KBM-7 (cell line): ENCODE measurements at places on chromosomes 2 and 18.

GRCh38 chr2:184906709-184907108 lies 308.4 kb downstream of the ZNF804A start:
- peak; percentile 15 for DNase-seq

DNA sequence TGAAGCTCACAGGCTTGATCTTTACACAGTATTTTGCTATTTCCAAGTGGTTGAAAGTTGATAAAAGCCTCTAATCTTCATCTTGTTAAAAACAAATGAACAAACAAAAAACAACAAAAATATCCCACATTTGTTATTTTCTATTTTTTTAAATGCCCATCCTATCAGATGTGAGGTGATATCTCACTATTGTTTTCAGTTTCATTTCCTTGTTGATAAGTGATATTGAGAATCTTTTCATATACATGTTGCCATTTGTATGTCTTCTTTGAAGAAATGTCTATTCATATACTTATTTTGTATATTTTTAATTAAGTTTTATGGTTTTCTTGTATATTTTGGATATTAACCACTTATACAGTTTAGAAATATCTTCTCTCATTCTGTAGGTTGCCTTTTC lies 175.8 kb downstream of the CALCRL start:
- DNase-seq = no peak

DNA sequence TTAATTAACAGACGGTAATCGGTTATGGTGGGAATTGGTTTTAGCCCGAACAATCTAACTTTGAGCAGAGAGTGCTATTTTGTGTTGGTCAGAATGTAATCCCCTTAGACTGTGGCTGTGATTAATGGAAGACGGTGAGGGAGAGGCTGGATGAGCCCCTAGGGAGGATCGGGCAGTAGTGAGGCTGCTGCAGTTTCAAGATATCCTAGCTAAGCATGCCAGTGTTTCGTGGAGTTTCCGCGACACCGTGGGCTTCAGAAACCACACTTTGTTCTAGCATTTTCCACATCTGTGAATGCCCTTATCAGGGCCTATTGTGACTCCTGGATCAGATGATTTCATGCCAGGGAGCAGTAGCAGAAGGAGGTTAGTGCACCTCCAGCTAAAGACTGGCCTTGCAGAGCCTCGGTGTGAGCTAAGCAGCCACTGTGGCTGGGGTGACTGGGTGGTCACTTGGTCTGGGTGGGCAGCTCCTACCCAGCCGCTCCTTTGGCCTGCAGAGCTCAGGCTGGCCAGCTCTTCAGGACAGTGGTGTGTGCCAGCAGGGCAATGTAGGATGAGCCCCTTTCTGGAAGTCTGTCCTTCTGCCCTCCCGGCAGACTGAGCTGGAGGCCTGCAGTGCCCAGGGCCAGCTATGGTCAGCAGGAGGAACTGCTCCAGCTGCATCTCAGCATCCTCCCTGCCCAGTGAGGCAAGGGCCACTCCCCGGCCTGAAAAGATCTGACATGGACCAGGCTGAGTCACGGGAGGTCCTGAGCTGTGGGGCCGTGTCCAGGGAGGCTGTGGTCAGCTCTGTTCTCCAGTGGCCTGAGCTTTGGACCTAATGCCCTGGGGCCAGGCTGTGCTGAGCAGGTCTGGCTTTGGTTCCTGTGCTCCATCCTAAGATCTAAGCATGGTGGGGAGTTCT lies 142.6 kb upstream of the GPC1 start:
- DNase-seq = no peak

DNA sequence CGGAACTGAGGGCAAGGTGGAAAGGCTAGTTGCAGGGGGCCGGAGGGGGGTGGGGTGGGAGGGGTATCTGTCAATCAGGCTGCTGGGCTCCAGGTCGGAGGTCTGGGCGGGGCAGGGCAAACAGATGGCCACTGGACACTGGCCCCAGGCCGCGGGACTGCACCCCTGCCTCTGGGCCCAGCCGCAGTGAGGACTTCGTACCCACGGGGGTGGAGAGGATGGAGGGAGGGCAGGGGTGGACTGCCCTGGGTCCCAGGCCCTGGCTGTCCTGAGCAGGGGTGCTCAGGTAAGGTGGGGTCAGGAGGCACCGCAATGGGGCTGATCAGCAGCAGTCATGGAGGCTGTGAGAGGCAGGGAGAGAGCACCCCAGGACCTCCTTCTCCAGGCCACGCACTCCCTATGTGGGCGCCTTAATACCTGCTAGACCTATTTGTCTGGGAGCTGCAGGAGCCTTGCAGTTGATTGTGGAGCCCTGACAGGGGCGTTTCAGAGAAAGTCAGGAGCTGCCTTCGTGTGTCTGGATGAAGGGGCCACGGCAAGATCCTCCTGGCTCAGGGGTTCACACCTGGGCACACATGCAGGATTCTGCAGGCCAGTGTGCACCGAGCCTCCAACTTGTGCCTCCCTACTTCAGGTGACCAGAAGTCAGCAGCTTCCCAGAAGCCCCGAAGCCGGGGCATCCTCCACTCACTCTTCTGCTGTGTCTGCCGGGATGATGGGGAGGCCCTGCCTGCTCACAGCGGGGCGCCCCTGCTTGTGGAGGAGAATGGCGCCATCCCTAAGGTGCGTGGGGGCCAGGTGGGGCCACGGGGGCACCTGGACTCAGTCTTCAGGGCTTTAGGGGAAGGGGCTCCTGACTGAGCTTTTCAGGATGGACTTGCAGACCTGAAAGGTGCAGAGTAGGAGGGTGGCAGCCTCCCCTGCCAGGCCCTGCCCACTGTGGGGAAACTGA lies 1.5 kb downstream of the CTDSP1 start:
- DNase-seq = no peak

DNA sequence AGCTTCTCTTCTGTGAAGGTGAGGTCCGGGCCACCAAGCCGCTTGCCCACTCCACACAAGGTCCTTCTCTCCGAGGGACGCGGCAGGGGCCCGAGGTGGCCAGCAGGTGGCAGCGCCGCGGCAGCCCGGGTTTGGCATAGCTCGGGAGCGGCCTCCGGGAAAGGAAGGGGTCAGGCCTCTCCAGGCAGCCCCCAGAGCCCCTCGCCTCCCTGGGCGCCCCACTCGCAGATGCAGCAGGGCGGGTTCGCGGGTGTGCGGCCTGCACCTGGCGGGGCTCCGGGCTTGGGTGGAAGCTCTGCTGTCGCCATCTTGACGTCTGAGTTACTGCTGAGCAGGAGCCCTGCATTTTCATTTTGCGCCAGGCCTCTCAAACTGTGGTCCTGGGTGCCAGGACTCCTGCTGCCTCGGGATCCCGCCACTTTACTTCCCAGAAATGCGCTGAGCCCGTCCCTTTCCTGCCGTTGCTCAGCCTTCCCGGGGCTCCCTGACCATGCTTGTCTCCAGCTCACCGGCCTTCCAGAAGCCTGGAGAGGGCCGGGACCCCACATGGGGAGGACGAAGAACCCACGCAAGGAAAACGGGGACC lies 18.6 kb upstream of the NCL start:
- peak; percentile 59 for DNase-seq

DNA sequence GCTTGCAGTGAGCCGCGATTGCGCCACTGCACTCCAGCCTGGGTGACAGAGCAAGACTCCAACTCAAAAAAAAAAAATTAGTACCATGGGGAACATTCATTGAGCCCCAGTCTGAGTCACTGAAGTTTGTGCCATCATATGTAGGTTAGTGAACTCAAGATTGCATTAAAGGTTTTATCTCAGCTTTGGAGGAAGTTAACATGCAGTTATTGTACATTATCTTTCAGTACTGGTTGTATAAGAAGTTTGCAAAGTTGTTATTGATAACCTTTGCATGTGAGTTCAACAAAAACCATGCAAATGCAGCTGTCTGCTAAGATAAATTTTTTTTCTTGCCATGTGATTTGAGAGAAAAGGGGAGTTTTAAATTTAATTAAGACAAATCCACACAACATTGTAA lies 95.7 kb downstream of the MEIS1 start:
- no peak for DNase-seq

GRCh38 chr2:70412294-70413070 lies 110.6 kb upstream of the FAM136A start:
- DNase-seq = no peak
